ENCODE measurements at places on chromosomes 3 and 15.
A peak's percentile ranks its signal among the peaks of the same experiment; 100 is the strongest.

DNA sequence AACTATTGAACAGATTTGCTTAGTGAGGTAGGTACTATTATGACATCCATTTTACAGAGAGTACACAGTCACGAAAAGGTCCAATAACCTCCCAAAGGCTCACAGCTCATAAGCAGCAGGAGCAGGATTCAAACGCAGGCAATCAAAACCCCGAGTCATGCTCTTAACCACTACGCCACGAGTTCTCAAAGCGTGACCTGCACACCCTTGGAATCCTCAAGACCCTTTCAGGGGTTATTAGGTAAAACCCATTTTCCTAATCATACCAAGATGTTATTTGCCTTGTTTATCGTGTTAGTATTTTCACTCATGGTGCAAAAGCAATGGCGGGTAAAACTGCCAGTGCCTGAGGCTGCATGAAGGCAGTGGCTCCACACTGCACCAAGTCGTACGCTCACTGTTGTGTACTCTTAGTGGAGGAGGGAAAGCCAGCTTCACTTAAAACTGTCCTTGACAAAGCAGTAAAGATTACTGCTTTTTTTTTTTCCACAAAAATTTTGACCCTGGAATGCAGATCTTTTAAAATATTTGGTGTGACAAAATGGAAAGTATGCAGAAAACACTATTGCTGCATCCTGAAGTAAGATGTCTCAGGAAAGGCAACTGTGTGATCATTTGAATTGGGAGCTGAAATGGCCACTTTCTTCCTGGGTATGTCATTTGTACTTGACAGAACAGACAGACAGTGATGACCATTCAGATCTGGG, 96.1 kb downstream of the IGF2BP2 start:
- DNase-seq = no peak

- no peak for DNase-seq
Measured at GRCh38 chr3:103690536-103690935, 1255.7 kb downstream of the ZPLD1 start.

- no peak for DNase-seq
Measured at GRCh38 chr3:166456286-166456685, 619.1 kb upstream of the BCHE start.

DNA sequence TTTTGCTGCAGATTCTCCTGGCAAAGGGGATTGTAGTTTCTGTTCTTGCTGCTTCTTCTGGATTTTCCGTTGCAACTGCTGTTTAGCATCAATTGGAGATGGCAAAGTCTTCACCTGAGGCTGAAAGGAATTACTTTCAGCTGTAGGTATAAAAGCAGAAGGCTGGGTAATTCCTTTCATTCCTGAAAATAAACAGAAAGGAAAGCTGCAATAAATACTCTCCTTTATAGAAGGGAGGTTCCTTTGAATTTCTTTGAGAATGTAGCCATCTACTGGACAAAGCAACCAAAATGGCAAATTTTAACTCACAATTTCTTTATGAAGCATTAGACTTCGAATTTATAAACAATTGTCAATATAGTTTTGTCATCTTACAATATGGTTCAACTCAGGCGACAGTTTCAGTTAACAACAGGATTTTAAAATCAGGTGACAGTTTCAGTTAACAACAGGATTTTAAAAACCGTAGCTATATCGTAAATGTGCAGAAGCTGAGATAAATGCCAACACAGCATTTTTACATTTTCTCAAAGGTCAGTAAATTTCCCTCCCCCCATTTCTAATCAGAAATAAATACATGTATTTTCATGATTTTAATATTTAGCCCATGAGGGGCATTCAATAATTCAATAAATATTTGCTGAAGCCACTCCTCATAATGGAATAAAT, 104.9 kb upstream of the NEDD4 start:
- DNase-seq = no peak

- DNase-seq = peak; percentile 87
Measured at GRCh38 chr3:66483006-66483405, 17.8 kb downstream of the LRIG1 start.

- no peak for DNase-seq
Measured at GRCh38 chr3:121740896-121741295, 8.6 kb downstream of the GOLGB1 start.

Data from C1 segment of cervical spinal cord (tissue), 14 donors.